ENCODE measurements at places on chromosomes 12 and 14.
A peak's percentile ranks its signal among the peaks of the same experiment; 100 is the strongest.

GRCh38 chr12:42953021-42953420 is 363.5 kb upstream of the PRICKLE1 start:
- no peak for DNase-seq

- no peak for DNase-seq
Observed at GRCh38 chr12:132572106-132572505, 38.3 kb downstream of the LRCOL1 start.

DNA sequence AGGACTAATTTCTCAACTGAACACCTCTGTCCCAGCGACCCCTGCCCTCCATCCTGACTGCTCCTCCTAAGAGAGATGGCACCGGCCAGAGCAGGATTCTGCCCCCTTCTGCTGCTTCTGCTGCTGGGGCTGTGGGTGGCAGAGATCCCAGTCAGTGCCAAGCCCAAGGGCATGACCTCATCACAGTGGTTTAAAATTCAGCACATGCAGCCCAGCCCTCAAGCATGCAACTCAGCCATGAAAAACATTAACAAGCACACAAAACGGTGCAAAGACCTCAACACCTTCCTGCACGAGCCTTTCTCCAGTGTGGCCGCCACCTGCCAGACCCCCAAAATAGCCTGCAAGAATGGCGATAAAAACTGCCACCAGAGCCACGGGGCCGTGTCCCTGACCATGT is 756 bp downstream of the RNASE7 start:
- DNase-seq: no peak

- DNase-seq: no peak
Observed at GRCh38 chr12:2698566-2698965, 96.2 kb upstream of the FKBP4 start.

DNA sequence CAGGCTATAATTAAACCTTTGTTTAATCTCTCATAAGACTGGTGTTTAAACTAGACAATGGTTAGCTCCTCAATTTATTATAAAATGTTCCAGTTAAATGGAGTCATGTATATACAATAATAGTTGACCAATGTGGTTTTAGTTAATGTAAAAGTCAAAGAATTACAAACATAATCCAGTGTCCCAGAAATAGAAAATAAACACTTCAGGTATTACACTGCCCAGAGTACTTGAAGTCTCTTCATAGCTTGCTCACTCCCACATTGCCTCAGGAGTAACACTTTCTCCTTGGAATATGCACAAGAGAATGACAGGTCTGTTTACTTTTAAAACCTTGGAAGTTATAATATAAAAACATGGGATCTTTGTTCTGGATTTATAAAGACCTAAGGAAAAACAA is 60.5 kb downstream of the SLC38A1 start:
- no peak for DNase-seq

- DNase-seq: no peak
Observed at GRCh38 chr12:108667349-108667748, 33.7 kb upstream of the SELPLG start.

- DNase-seq: no peak
Observed at GRCh38 chr12:57230381-57231155, 1.1 kb downstream of the SHMT2 start.

GRCh38 chr12:58671196-58671595 is 249.1 kb downstream of the LRIG3 start:
- DNase-seq: no peak

DNA sequence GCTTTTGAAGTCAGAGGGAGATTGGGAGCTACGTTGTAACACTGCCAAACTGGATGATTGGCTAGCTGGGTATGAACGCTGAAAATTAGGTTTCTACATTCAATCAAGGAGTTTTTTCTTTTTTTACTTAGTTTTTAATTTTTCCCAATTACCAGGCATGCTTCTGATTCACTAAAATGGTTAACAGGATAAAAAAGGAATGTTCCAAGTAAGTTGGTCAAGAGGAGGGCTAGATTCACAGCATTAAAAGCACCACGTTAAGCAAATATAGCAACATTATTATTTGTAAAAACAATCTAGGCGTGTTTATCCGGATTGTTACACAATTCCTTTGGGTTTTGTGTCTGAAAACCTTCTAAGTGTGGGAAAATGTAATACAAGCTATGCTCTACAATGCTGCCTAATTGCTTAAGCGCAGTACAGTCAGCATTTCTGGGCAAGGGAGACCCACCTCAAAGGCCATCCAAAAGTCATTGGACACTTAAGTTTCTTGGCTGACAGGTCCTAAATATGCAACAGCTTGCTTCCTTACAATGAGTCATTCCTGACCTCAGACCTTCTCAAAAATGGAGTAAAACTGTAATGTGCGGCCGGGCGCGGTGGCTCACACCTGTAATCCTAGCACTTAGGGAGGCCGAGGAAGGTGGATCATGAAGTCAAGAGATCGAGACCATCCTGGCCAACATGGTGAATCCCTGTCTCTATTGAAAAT is 1.2 kb downstream of the RPLP0 start:
- no peak for DNase-seq

GRCh38 chr12:108561852-108562347 is 496 bp upstream of the ISCU start:
- no peak for DNase-seq

DNA sequence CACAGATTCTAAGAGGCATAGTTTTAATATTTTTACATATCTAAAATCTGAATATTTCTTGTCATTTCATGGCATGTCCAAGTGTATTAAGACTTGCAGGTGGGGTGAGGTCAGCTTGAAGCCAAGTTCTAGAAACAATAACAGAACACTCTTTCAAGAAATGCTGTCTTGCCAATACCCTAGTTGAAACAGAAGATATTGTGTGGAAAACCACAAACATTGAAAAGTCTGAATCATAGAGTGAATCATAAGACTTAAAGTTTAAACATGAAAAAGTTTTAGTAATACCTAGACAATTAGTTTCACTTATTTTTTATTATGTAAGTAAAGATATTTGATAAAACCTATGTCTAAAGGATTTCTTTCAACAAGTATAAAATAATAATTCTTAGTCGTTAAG is 191.5 kb upstream of the CAND1 start:
- no peak for DNase-seq

GRCh38 chr12:115626210-115626609 is 651.3 kb downstream of the MED13L start:
- no peak for DNase-seq

DNA sequence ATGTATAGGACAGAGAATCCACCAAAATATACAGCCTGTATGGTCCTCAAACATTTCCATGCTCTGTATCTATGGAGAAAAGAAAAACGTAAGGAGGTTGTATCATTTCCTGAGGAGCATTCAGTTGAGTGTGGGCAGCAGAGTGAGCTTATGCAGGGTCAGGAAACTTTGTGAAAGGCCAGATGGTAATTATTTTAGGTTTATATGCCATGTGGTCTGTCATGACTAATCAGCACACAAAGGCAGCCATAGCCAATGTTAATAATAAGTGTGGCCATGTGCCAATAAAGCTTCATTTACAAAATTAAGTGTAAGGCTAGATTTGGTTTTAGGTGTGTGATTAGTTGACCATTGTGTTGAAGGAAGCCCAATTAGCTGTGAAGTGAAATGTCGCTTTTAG is 33.2 kb upstream of the A2M start:
- no peak for DNase-seq

DNA sequence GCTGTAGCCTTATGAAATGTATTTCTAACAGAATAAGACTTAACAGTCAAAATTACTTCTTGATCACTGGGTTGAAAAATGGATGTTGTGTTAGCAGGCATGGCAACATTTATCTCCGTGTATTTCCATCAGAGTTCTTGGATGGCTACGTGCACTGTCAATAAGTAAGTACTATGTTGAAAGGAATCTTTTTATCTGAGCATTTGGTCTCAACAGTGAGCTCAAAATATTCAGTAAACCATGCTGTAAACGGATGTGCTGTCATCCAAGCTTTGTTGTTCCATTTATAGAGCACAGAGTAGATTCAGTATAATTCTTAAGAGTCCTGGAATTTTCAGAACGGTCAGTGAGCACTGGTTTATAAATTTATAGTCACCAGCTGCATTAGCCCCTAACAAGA is 15.5 kb downstream of the SCAF11 start:
- DNase-seq: no peak

GRCh38 chr12:51898937-51899336 is 8.4 kb upstream of the ACVRL1 start:
- DNase-seq: no peak

GRCh38 chr12:68975811-68976210 is 42.8 kb upstream of the CPM start:
- DNase-seq: no peak

- DNase-seq: no peak
Observed at GRCh38 chr12:98997899-98998298, 352.8 kb downstream of the APAF1 start.

DNA sequence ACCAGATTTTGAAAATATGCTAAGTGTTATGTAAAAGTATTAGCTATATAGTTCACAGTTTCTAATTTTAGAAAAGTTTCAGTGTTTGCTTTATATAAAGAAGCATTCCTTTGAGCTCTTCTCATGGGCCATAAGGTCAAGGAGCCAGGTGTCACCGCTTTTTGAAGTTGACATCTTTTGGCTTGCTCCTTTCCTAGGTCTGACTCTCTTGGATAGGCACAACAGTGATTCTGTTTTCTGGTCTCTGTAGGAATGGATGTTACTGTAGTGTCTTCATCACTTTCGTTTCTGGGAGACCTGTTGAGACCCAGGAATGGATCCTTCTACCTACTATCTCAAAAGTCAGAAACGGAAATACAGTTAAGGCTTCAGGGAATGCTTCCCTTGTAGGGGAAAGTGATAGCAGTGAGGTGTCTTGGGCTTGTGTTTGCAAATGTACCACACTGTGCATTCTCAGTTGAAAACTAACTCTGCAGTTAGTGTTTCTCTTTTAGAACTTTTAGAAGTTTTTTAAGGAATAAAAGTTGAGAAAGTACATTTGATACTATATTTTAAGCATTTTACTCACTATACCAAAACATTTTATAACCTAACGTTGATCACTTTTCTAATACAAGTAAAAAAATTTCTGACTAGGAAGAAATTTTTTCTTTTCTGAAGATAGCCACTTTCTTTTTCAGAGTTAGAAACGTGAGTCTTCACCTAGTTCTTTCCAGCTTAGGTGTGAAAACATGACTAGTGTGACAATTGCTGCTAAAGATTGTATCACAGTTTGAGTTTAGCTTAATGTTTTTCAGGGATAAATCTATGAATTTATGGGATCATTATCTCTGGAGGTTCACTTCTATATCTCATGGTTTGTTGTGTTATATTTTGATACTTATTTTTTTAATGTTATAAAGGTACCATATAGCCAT is 20.8 kb downstream of the VRK1 start:
- no peak for DNase-seq

DNA sequence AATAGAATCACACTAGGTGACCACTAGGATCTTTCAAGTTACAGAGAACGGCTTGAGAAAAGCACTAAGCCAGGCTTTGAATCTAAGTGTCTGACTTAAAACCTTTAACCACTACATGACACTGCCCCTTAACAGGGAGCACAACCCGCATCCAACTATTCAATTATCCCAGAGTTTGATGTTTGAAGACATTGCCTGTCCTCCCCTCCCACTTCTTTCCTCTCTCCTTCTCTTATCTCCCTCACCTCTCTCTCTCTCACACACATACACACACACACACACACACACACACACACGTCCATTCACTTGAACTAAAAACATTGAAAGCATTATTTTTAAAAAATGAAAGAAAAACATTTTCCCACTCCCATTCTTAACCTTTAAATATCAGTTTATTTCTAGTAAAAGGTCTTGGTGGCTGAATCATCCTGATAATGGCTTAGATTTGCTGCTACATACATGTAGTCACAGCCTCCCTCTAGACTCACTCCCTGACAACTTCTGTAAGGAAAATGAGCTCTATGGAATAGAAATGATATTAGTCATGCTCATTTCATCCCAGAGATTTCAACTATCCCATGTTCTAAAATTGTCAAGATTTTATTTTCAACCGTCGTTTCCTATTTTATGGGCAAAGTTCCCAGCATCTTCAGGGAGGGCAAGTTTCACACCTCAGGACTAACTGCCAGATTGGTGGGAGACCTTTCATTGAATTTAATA is 53.5 kb upstream of the RAP1B start:
- DNase-seq: no peak

DNA sequence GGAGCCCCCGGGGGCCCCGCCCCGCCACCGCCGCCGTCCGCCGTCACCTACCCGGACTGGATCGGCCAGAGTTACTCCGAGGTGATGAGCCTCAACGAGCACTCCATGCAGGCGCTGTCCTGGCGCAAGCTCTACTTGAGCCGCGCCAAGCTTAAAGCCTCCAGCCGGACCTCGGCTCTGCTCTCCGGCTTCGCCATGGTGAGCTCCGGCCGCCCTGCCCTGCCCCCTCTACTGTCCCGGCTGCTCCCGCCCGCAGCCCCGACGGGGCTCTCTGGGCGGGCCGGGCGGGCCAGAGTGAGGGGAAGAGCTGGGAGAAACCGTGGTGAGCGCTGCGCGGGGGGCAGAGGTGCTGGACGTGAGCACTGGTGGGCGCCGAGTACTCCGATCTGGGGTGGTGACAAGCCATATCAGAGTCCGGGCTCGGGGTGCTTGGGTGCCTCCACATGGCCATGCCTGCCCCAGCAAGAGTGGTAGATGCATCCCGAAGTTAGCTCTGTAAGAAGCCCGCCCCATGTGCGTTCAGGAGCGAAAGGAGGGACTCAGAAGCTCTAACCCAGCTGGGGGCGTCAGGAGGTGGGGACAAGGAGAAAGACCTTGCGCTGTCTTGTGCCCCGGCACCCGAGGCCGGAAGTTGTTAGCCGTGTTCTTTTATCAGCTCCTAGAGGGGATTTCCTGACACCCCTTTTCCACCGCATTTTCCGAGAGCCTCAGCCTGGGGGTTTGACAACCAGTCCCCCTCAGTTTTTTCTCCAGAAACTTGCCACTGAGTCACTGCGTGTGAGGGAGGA is 717 bp downstream of the ORAI1 start:
- peak; percentile 79 for DNase-seq

DNA sequence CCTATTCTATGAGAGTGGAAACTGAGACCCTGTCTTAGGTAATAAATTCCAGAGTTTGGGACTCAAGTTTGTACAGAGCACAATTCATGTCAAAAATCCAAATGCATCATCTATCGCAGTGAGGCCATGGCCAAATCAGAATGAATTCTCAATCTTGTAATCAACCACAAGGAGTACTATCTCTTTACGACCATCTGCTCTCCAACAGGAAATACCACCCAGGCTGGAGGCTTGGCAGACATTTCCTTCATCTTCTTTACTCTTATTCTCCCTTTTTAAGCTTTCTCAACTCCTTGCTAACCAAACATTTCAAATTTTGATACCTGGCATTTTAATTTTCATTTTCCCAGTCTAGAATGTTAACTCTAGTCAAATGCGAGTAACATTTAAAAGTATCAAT is 32.7 kb upstream of the RNU6-7 start:
- DNase-seq: no peak

DNA sequence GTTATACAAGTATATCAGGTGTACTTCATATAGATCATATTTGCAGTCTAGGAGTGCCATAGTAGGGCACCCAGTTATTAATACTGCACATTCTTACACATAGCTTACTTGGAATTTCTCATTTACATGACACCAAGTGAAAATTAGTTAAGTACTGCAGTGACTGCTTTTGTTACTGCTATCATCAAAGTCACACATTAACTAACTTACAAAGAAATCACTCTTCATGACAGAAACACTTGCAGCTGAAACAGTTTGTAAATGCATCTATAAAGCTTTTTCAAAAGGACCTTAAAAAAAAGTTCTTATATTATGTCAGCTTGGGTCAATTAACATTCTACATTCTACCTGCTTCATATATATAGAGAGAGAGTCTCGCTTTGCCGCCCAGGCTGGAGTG is 17.8 kb upstream of the RFC5 start:
- DNase-seq: no peak

All from T-helper 1 cell (primary cell).